ENCODE measurements at places on chromosomes 5 and 9.

- no peak for DNase-seq
These were observed 13.2 kb upstream of the FBP2 start for GRCh38 chr9:94606646-94607422.

DNA sequence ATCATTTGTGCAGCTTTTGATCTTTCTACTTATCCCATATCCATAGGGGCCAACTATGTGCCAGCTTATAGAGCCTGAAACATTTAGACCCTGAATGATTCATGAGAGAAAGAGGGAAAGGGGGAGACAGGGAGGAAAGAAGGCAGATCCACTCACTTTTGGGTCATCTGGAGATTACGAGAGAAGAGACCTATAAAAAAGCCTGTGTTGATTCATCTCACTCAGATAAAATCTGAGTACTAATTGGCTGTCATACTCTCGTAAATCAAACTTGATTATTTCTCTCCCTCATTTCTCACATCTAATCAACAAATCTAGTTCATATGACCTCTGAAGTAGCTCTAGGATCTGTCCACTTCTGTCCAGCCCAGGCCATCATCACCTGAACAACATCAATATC, 137.1 kb downstream of the ARL15 start:
- DNase-seq, result no peak

- no peak for DNase-seq
These were observed at the start of gene PCDHB10 for GRCh38 chr5:141192110-141192725. Gene PCDHB10 (plus strand): TSS chr5:141192353. CDS start chr5:141192553, 200 bp downstream.

DNA sequence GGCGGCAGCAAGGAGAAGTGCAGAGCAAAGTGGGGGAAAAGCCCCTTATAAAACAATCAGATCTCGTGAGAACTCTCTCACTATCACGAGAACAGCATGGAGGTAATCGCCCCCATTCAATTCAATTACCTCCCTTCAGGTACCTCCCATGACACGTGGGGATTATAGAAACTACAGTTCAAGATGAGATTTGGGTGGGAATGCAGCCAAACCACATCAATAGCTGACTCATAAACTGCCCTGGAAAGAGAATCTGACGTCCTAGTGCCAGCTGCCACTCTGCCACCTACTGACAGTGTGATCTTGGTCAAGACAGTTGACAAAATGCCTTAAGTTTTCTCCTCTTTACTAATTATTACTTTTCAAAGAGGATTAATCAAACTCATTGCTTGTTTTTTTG, 128.3 kb downstream of the GPBP1 start:
- DNase-seq, result no peak

GRCh38 chr9:124221676-124222075, 36.1 kb upstream of the NEK6 start:
- DNase-seq, result no peak

DNA sequence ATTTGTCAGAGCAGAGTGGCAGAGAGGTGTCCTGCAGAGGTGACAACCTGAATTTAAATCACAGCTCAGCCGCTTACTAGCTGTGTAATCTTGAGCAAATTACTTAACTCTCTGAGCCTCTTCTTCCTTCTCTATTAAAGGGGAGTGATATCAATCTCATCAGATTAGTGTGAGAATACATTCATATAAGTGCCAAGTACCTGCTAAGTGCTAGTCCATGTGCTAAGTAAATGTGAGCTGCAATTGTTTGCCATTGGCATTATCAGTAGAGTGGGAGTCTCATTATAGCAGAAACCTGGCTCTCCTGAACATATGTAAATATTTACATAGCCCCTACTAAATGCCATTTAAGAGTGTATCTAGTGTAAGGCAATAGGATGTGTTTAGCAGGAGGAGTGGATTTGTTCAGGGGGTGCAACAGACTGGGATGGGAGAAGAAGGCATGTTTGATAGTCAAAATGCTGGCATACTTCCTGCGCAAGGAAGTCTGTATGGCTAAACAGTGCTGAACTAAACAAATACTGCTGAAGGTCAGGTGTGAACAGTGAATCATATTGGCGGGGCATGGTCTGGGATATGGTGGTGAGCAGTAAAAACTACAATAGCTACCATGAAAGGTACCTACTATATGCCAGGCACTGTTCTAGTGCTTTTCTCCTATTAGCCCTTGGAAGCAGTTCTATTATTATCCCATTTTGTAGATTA, 74.5 kb downstream of the F2RL2 start:
- DNase-seq, result peak; percentile 12

GRCh38 chr9:77785341-77785740, 137.2 kb upstream of the GNA14 start:
- DNase-seq, result no peak

DNA sequence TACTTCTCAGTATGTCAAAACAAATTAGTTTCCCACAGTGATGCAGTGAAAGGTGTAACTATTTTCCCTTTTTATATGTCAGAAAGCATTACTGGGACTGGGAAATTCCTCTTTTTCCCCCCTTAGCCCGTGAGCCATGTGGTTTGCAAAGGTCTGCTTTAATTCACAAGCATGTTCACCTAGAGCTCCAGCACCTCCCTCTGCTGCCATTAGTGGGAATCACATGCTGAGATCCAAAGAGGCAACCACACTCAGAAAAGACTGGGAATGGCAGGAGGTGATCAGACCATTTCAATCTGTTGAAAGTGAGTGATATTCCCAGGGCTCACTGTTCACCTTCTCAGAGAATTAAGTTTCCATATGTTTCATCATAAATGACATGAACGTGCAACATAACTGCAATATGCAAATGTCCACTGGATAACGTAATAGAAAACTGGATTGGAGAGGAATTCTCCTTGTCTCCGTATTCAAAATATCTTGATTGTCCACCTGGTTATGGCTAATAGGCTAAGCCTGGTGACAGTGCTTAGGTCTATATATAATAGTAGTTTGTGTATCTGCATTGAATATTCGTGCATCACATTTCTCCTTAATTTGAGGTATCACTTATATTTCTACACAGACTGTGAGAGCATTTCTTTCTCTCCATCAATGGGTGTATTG, 703.5 kb upstream of the WWC1 start:
- peak; percentile 1 for DNase-seq

- no peak for DNase-seq
These were observed 68.8 kb downstream of the ZNF354C start for GRCh38 chr5:179128976-179129375.

DNA sequence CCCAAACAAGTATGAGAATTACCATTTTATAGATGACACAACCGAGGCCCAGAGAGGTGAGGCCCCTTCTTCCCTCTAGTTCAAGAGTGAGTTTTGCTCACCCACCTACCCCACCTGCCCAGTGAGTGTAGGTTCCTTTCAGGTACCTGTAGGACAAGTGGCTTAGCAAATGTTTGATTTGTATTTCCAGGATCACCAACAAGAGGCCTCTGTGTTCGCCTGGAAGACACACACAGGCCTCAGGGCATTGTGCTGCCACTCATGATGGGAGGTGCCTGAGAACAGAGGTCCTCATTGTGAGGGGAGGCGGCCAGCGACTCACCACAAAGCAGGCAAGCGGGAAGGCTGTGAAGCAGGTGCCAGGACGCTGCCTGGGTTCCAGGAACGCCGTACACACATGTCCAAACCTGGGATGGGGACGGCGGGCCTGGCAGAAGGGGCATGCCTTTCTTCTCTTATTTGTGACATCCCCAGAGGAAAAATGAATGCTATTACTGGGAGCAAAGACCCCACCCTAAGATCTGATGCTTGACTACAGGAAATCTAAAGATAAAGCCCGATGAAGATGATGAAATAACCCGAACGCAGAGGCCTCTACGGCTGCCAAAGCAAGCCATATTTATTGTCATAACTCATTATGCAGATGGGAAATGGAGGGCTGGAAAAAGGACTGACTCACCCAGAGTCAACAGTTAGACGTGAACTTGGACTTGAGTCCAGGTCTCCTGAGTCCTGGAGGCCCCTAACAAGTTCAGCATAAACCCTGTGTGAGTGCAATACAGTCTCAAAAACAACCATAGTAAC, 60.2 kb upstream of the SLC25A51 start:
- DNase-seq, result peak; percentile 48

DNA sequence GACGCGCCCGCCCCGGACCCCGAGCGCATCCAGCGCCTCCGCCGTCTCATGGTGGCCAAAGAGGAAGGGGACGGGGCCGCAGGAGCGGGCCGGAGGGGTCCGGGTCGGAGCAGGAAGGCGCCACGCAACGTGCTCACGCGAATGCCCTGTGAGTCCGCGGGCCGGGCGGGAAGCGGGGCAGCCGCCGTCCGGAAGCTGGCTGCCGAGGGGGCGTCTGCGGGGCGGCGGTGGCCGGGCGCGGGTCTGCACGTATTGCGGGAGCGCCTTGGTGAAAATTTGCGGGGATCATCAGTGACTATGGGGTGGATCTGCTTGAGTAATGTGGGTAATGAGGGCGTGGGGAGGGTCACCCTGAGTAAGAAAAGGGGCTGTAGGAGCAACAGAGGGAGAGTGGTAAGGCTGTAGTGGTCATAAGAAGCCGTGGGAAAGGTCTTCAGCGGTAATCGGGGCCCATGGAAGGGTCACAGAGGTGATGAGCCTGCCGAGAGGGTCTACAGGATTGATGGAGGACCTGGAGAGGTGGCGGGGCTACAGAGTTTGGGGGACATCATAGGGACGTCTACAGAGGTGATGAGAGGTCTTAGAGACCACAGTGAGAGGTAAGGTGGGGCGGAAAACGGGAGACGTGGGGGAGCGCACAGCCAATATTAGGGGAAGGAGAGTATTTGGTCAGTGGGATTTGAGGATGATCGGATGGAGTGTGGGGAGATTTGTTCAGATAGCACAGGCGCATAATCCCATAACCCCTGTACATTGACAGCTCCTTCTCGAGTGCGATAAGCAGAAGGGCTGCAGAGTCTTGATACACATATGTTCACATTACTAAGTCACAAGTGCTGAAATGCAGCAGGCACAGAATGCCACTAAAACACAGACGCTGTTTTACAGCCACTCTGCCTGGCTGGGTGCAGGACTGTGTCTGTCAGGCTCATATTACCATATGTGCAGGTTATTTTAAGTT, 819 bp downstream of the LSM11 start:
- no peak for DNase-seq

DNA sequence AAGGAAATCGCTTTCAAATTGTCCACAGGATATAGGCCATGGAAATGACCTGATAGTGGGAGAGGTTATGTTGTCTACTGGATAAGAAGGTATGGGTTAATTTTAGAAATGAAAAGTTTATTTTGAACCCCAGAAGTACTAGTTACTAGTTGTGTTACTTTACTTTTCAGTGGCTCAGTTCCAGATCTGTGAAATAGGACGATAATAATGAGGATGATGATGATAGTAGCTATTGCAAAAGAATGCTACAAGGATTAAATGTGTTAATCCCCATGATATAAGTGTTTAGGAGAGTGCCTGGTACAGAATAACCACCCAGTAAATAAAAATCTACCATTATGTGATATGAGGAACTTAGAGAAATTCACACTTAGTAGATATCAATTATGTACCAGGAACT, 120.8 kb downstream of the PDE4D start:
- no peak for DNase-seq

GRCh38 chr5:85049020-85049419, 664.3 kb upstream of the EDIL3 start:
- no peak for DNase-seq

DNA sequence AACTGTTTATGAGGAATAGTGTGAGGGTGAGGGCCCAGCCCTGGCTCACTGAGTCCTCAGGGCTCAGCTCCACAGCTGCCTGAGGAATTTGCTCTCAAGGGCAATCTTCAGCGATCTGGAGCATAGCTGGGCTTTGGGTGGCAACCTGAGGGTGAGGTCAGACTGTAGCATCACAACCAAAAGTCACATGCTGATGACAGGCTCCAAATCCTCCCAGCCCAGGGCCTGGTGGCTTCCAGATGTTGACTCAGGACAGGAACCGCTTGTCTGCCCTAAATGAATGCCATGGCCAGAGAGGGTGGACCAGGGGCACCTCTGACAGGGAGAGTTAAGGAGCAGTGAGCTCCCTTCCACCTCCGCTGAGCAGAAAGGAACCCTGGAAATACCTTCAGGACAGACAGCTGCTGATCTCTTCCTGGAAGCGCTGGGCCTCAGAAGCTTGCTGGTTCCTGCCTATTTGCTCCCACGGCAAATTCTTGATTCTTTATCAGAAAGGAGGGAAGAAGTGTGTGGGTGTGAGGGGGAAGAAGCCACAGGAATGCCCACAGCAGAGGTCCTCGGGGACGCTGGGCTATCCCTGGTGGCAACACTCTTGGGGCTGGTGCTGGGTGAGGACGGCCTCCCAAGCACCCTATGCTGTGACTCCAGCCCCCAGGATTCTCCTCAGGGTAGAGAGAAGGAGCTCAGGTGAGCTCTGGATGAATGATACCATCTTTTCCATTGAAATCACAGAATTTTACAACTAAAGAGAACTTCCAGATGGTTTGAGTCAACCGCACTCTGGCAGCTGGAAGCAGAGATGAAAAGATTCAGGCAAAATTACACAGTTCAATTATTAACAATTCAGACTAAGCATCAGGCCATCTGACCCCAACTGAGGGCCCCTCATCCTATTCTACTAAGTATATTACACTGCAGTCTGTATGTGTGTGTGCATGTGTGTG, 13.8 kb upstream of the CTSL start:
- DNase-seq, result no peak

DNA sequence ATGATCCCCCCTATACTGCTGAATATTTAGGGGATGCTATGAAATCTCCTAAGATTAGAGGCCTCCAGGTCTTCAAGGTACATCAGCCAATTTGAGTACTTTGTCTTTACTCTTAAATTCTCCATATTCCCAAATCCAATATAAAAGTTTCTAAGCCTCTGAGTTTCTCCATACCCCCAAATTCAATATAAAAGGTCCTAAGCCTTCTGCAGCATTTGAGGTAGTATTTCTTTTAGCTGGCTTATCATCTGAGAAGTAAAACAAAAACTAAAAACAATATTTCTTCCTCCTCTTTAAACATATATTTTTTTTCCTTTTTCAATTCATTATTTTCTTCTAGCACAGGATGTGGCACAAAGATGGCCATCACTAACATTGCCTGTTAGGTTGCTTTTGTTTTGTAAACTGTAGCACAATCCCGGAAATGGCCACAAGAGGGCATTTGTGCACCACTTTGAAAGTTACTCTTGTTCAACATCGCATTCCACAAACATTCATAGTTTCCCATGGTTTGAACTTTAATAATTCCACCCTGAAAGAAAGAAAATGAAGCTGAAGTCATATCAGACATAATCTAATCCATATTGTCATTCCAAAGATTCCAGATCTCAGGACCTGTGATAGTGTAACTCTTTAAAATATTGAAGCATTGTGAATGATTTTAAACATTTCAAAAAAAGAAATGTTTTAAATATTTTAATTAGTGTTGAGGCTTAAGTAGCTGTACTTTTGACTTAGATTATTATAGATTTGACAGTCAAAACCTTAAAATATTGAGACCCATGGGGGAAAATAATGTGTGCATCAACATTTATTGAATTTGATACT, 21.0 kb upstream of the SCGB3A2 start:
- peak; percentile 48 for DNase-seq
